ENCODE measurements at places on chromosomes 3 and 15.

GRCh38 chr3:118806423-118806822 lies 228.2 kb downstream of the IGSF11 start:
- no peak for DNase-seq

GRCh38 chr3:190728574-190729246 lies 133.8 kb downstream of the GMNC start:
- DNase-seq, result no peak

DNA sequence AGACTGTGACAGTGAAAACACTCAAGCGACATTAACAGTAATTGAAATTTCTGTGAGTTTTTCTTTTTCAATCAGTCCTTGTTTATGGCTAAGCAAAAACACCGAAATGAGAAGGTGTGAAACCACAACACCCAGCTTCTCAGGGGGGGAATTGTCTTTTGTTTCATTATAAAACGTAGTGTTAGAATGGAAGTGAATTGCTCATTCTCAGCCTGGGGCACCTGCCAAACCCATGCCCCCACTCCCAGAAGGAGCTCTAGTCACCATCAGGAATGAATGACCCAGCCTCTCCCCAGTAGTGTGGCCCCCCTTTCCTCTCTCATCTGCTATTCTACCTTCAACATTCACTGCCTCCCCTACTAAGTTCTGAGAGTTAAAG lies 185.8 kb upstream of the CFAP20DC start:
- no peak for DNase-seq

- DNase-seq, result no peak
Measured at GRCh38 chr3:104244680-104245220, 1122.0 kb upstream of the ALCAM start.

- no peak for DNase-seq
Measured at GRCh38 chr3:13850161-13850945, 29.5 kb downstream of the WNT7A start.
